ENCODE measurements at places on chromosomes 4 and X. TPM values are rescaled to one million over a fixed set of nuclear protein-coding genes. Genes with fewer than 3 reads are reported as not detected.

DNA sequence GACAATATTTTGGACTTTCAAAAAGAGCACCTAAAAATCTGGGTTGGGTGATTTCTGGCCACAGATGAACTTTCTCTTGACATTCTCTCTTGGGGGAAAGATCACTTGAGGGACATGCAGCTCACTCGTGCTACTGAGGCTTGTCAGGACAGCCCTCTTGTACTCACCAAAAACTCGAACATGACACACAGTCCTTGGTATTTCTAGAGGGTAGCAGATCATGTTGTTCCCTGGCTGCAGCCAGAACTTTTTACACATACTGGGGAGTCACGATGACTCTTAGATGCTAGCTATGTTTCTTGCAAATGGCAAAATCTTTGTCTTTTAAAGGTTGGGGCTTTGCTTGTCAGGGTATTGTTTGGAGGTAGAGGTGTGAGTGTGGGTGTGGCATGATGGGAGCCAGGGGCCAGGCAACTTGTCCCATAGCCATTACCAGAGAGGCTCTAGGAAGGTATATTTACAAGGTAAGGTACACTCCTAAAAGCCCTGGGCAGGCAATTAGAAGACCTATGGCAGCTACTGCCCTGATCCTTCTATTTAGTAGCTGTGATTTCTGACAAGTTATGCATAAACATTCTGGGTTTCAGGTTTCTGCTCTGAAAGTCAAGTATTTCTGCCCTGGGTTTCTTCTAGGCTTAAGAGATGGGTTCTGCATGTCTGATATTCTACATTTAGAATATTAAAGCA lies 241.7 kb upstream of the TLL1 start:
- DNase-seq = no peak

GRCh38 chrX:109841257-109841656 lies 108.2 kb upstream of the ACSL4 start:
- DNase-seq = no peak

DNA sequence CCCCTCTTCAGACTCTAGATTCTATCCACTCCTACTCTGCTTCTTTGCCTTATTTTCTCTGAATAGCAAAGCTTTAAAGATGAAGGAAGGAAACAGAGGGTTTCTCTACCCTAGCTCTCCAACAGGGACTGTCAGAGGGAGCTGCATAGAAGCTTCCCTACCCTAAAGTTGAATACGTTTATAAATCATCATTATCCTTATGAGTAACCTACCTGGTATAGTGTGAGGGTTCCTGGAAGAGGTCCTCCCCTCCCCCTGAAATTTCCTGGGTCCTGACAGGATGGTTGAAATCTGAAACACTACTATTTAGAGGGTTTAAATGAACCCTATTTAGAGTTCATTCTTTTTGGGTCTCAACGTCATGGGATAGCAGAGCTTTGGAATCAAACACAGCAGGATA lies 187.0 kb upstream of the RBPJ start:
- no peak for DNase-seq

Gene ARMCX6
- total RNA-seq = 41.6 TPM

DNA sequence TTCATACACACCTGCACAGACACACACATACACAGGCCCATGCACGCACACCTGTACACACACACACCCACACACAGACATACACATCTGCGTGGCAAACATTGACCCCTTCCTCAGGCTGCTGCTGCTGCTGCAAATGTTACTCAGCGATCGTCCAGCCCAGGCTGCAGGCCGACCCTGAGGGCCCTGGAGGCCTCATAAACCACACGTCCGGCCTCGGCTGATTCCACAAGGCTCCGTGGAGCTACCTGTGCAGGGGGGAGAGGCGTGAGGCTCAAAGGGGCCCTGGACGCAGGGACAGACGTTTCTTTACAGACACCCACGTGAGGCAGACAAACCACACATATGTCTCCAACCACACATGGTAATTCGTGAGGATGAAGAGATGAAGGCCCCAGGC lies 53.9 kb upstream of the PPP2R3B start:
- no peak for DNase-seq

- no peak for DNase-seq
Observed at GRCh38 chr4:139525414-139525813, 30.6 kb downstream of the SETD7 start.

DNA sequence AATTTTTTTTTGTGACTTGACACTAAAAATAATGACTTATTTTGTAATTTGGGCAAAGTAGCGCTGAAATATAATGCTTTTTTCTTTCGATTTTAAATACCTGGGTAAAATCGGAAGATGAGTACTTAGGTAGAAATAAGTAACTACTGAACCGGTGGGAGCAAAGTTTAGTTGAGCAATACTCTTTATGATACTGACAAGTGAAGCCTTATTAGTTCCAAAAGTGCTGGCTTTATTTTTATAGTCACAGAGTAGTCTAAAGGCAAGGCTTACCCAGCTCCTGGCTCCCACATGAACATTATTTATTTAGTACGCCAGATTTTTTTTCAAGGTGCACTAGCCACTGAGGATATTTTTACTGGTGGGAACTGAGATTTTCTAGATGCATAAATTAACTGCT lies 14.4 kb upstream of the TRPC5OS start:
- DNase-seq = no peak

Gene MAGEA2
- not detected for total RNA-seq

Gene SH3D19
- total RNA-seq = 89.7 TPM

GRCh38 chr4:7006411-7006810 lies 36.8 kb upstream of the TADA2B start:
- no peak for DNase-seq

Gene CLDN34
- total RNA-seq = not detected

DNA sequence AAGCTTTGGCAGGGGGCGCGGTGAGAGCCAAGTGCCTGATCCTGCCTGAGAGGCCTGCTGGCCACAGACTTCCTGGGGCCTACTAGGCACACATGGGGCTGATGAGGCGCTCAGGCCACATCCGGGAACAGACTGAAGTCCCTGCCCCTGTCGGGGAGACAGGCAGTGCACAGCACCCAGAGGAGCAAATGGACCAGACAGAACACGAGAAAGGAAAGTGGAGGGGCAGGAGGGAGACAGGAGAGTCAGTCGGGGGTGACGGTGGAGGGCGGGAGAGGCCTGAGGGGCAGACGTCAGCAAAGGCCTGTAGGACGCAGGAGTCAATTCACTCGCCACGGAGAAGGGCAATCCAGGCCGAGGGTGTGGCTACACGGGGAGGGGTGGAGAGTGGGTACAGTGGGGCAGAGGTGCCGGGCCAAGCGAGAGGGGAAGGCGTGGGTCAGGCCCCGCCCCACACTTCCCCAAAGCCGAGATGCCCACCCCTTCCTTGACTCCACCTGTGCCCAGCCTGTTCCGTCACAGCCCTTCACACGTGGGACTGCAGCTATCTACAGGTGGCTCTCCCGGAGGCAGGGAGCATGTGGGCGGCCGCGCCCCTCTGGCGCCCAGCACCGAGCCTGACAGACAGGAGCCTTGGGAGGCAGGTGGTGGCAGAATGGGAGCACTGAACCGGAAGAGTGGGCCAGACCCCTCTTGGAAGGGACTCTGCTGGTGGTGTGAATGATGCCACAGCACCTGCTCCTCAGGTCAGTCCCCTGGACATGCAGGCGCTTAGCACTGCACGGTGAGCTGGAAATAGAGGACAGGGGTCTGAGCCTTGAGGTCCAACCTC lies 20.5 kb downstream of the NOP14 start:
- DNase-seq = no peak

DNA sequence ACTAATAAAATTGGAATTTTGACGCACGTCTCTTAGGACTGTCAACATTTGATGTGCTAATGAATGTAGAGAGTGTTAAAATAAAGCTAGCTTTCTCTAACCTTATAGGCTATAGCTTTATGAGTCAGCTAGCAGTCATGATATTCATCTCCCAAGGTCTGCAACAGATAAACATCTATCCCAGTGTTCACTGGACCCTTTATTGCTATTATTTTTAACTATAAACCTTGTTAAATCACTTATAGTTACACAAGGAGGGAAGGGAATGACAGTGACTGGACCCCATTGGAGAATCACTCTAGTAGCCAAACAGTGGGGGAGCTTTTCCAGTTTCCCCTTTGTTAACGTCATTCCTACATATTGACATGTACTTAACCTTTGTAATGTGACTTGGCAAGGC lies 67.9 kb upstream of the SHISA3 start:
- DNase-seq = no peak

GRCh38 chr4:99855678-99856077 lies 38.5 kb downstream of the LAMTOR3 start:
- DNase-seq = no peak

Gene RAI2
- total RNA-seq = 6.0 TPM

DNA sequence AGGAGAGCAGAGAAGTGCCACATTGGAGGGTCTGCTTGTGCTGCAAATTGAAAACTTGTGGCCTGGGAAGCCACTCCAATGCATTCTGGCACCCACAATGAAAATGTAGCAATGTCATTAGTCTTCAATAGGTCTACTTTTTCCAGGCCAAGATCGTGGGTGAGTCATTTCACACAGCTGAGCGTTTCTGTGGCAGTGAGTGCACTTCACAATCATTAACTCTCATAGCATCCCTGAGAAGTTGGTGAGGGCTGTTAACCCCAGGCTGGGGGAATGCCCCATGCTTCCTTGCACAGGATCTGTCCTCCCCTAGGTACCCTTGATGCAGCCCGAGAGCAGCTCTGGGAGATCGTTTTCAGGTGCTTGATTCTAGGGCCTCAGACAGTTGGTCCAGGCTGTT lies 196.8 kb upstream of the ATP6AP2 start:
- DNase-seq = no peak

DNA sequence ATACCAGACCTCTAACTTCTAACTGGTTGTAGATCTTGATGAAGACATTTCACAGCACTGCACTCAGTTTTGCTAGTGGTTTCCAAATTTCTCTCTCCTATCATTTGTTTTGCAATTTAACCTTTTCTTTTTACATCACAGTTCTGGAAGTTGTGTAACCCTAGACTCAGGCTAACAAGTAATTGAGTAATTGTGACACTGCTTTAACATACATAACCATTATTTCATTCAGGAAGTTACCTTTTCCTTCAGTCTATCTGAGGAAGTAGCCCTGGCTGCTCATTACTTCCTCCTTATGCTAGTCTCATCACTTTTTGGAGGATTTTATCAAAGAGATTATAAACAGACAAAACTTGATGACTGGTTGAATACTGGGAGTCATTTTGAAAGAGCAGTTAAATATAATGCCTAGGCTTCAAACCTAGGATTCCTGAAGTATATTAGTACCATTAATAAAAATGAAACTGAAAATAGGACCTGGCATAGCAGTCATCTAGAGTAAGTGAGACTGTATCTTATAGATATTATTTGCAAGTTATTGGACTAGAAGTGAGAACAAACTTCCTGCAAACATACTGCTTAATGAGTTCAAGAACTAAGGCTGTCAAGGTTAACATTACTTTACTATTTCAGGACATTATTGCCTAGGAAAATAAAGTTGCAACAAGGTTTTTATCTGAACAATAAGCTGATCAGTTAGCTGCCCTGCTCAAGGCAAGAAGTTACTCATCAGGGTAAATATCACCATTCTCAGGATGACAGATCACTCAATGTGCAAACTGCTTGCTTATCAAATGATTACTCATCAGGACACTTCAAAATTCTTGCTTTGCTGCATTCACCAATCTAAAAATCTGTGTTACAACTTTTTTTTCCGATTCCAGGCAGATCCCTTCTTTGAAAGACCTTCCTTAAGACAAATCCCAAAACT lies 25.6 kb upstream of the TEX13C start:
- no peak for DNase-seq

DNA sequence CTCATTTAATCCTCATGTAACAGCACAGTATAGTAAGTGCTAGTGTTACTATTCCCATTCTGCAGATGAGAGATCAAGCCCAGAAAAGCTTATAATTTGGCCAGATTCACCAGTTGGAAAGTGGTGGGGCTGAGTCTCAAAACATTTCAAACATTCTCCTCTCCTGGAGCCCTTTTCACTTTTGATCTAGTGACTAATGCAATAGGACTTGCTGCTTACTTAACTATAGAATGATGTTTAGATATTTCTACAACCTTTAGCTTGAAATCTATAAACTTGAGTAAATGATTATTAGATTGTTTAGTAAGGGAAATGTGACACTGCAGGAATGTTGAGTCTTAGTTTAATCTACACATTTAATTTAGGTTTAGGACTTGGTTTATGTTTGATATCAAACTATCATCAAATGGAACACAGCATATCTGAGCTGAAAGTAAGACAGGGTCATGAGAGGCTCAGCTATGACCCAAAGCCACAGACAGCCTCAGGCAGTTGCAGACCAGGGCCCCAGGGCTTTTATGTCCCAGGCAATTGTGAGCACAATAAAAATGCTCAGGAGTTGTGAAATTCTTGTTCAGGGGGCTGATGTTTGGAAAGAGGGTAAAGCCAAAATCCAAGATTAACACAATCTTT lies 199.5 kb upstream of the HS3ST1 start:
- no peak for DNase-seq

Gene FRG2
- total RNA-seq = not detected

Gene ATP2B3
- not detected for total RNA-seq

DNA sequence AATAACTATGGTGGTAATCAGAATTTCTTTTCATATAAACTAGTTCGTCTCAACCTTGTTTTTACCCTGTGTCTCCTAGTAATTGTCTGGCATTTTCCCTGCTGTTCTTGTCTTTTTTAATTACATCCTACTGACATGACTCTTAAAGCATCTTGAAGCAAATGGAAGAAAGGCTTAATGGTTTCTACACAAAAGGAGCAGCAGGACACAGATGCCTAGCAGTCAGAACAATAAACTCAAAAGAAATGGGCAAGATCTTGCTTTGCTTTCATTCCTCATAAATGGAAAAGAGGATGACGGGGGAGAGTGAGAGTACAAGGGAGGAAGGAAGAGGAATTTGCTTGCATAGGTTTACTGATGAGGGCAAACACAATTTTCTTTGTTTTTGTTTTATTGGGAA lies 293.2 kb upstream of the EMCN start:
- no peak for DNase-seq

DNA sequence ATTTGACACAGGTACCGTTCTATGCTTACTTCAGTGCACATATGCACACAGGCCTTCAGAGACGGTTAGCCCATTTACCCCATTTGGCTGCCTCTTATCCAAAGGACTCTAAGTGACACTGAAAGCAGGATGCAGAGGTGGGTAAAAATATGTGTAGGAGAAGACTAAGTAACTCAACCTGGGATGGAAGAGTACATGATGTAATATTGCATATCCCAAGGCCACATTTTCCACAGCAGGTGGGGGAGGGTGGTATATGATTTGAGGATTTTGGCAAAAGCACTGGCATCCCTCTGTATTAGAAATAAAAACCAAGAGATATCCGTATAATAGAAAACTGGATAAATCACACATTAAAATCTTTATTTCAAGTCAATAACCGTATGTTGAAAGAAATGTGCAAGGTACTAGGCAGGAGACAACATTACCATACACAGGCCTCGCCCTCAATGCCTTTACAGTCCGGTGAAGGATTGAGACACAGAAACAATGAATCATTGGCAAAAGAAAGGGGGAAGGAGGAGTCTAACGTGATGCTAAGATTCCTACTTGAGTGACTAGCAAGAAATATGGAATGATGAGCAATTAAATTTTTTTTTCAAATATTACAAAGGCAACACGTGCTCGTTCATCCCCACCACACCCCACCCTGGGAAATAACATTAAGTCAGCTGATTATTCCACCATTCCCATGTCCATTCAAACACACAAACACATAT lies 161.0 kb upstream of the RASGEF1B start:
- DNase-seq = no peak

Gene MAGEA9B
- total RNA-seq = not detected

- no peak for DNase-seq
Observed at GRCh38 chr4:138045036-138045435, 197.1 kb downstream of the SLC7A11 start.
